WERI-Rb-1 (cell line): ENCODE measurements at places on chromosomes 5 and 9.

GRCh38 chr9:6757132-6757455 is 679 bp upstream of the KDM4C start:
- DNase-seq: no peak

DNA sequence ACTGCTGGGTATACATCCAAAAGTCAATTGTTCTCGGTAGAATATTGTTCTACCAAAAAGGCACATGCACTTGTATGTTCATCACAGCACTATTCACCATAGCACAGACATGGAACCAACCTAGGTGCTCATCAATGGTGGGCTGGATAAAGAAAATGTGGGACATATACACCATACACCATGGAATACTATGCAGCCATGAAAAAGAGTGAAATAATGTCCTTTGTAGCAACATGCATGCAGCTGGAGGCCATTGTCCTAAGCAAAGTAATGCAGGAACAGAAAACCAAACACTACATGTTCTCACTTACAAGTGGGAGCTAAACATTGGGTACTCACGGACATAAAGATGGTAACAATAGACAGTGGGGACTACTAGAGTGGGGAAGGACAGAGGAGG is 145.5 kb downstream of the APBA1 start:
- DNase-seq: no peak

DNA sequence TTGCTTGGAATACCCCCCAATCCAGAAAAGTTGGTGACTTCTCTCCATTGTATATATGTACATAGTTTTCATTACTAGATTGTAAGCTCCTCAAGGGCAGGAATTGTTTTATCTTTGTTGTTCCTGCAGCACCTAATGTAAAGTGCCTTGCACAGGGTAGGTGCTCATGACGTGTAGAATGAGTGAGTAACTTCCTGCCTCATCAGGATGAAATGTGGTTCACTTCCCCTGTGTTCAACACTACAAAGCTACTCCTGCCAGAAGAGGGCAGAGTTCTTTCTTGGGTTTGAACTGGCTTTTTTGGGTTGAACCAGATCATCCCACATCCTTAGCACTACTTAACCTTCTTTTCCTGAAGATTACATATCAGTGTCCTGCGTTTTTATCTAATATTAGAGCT is 23.9 kb downstream of the GTF3C4 start:
- DNase-seq: peak; percentile 36

- no peak for DNase-seq
These were observed 105.9 kb downstream of the DPYSL3 start for GRCh38 chr5:147403651-147404640.

DNA sequence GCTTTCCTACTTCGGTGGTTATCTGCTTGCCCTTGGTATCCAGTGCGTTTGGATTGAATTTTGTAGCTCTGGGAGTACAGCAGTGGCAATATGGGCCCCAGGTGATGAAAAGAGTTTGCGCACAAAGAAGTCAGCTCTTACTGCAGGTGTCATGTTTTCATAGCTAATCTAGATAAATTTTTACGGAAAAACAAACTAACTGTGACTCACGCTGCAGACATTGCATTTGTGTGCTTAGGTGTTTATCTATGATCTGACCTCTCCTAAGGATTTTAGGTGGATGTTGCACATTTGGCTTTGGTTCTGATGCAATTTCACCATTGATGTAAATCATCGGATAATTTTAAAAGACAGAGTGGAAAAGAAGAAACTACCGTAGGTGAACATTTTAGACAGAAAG is 92.1 kb downstream of the VCAN start:
- no peak for DNase-seq

- no peak for DNase-seq
These were observed 78.4 kb upstream of the DAB2 start for GRCh38 chr5:39503155-39503554.

DNA sequence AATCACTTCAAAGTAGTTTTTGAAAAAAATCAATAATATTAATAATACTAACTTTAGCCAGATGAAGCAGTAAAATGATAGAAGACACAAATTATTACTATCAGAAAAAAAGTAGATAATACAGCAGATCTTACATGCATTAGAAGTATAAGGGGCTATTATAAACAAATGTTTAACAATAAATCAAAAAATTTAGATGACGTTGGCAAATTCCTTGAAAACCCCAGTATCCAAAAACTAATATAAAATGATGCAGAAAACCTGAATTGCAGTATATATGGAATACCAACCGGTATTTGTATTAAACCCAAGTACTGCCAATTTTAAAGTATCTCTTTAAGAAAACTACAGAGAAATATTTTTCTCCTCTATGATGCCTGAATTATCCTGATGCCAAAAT is 573.3 kb upstream of the CTNND2 start:
- DNase-seq: no peak

DNA sequence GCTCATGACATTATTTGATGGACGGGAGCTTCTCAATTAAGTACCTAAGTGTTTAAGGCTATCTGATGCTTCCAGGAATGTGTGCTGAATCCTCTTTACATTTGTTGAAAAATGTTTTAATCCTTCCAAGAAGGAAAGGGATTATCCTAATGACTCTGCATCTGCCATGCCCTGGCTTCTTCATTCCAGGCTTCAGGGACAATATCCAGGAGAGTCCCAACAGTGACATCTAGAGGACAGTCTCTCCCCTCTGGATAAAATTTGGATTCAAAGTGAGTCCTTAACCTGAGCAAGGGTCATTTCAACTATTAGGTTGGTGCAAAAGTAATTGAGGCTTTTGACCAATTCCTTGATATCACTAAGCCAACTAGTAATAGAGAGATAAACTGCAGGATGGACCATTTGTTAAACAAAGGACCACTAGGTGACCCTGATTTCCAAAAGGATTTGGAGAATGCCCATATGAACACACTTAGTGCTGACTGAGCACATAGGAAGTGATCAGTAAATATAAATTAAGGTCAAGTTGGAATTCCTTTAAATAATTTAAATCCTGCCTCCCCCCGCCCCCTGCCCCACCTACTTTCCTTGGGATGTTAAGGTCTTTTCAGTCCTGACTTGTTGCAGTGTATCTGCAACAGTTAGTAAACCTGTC is 19.1 kb downstream of the TNFSF8 start:
- DNase-seq: peak; percentile 78

GRCh38 chr9:26159575-26160392 is 481.5 kb upstream of the TUSC1 start:
- no peak for DNase-seq

- no peak for DNase-seq
These were observed 571.0 kb downstream of the PTPRD start for GRCh38 chr9:10041726-10042229.

DNA sequence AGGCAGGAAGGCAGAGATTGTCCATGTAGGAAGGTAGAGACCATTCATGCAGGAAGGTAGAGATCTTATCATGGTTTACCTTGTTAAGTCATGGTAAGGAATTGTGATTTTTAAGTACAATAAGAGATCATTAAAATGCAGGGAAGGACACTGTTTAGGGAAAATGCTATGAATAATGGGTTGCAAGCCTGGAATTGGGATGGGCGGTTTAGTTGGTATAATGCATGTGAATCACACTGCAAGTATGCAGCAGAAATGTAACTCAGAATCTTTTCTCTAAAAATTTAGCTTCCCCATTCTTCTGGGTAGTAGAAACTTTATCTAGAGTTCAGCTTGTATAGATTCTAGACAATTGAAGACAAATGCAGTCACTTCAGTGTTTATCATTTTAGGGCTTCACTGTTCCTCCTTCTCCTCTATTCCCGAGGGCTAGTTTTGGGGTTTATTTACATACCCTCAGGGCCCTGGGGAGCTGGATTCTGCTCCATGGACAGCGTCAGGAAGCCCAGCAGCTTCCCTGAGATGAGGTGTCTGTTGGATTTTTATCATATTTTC is 212.0 kb downstream of the SREK1 start:
- DNase-seq: no peak

DNA sequence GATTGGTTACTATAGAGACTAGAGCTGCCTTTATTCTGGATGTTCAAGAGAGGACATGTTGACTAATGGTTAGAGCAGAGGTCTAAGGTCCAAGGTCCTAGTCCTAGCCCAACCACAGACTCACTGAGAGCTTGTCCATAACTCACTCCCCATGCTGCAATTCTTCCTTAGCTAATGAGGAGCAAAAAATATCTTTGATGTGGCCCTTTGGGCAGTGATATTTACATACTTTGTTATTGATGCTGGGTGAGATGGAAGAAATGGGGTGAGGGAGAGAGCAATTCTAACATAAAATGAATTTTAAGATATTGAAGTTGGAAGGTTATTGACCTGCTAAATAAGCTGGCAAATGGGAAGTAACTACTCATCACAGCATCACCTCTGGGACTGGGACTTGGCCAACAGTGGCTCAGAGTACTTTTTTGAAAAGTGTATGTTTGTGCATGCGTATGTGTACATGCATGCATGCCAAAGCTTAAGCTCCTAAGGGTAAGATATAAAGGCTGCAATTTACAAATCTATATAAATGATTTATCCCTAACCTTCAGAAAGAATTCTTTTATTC is 58.0 kb upstream of the ANKRD55 start:
- DNase-seq: no peak

- DNase-seq: no peak
These were observed 8.3 kb upstream of the PSMB7 start for GRCh38 chr9:124423591-124423990.
